ENCODE measurements at places on chromosomes 5 and 9.

DNA sequence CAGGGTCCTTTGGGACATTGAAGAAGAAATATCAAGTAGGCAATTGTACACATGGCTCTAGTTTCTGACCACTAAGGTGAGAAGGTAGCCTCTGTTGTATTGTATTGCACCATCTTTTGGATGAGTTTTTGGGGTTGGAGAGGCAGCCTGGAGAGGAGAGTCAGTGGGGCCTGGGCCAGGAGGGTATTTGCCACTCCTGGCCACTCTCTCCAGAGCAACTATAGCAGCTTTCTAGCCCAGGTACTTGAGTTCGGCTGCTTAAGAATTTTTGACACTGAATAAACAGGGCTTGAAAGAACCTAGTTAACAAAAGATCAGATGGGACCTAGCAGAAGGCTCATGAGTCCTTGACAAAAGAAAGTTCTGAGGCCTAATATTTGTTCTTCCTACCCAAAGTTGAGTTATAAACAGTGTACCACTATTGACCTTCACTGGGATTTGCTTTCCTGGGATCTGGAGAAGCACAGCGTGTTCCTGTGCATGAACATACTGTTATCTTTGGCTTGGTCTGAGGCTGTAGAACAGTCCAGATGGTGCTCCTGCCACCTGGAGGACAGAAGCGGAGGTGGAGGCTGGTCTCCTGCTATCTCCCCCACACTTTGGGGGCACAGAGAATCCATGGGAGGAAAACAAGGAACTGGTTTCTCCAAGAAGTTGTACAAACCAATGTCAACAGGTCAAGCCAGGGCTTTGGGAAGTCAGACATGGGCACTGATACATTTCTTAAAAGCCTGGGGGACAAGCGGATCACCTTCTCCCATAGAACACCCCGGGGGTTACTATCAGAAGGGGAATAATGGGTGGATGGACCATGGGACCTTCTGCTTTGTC is 110.4 kb upstream of the LIFR start:
- DNase-seq: peak; percentile 70

DNA sequence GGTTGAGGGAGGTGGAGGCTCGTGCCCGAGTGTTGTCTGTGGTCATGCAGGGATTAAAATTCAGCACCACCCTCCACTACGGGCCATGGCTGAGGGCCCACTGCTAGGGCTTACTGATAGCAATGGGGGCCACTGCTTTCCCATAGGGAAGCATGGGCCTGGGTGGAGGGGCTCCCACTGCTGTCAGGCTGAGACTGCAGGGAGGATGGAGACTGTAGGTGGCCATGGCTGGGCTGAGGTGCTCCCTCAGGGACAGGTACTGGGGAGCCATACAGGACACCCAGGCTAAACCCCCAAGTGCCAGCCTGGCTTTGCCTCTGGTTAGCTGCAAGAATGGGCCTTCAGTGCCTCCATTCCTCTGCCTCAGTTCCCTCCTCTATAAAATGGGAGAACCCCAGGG is 26.1 kb downstream of the FAM163B start:
- DNase-seq: no peak

DNA sequence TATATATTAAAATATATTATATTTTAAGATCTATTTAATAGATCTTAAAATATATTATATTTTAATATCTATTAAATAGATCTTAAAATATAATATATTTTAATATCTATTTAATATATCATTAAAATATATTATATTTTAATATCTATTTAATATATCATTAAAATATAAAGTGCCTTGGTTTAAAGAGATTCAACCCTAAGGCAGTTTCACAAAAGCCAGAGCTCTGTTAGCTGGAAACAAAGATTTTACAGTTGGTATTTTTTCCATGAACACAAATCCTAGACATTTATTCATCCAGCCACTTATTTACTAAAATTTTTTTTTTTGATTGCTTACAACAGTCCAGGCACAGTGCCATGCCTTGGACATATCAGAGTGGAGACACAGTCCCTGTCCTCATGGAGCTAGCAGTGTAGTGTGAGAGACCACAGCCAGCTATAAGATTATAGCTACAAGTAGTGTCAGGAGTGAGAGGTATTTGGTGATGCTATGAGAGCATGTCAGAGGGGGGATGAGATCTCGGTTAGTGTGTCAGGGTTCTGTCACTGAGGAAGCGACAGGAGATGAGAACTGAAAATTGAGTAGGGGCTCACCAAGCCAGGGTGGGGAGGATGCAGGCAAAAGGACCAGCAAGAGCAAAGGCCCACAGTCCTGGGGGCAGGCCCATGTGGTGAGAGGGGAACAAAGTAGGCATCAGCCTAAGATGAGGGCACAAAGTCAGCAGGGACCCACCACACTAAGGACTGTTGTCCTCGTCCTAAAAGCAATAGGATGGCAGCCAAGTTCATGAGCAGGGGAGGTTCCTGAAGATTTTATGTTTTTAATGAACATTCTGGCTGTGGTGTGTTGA is 74.5 kb downstream of the FBXO38 start:
- no peak for DNase-seq

- DNase-seq: no peak
Measured at GRCh38 chr5:78858364-78858763, 126.7 kb downstream of the ARSB start.

DNA sequence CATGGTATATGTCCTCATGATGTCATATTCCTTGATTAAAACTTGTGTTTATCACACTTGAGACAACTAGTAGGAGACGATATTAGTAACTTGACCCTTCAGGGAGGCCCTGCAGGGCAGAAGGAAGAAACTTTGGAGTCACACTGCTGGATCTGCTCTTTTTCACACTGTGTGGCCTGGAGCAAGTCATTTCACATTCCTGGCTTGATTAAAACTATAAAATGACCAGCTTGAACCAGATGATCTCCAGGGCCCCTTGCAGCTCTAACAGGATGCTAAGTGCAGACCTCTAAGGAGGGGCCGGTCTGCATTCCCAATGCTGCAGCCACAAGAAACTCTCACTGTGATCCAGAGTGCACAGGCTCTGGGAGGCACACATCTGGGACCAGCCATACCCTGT is 146.4 kb upstream of the ZNF366 start:
- no peak for DNase-seq

DNA sequence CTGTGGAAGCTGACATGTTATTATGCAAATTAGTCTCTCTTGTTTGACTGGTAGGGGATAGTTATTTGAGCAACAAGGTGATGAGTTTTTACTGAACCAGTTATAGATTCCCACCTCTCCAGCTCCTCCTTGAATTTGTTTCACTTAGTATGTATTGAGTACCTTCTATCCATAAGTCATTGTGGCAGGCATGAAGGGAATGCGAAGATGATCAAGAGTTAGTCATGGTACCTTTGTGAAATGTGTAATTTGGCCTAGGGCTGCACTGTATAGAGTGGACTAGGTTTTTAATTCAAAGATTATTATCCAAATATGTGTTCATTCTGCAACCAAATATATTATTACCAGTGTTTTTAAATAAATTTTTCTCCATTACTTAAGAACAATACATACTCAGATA is 110.1 kb downstream of the HACD4 start:
- no peak for DNase-seq

DNA sequence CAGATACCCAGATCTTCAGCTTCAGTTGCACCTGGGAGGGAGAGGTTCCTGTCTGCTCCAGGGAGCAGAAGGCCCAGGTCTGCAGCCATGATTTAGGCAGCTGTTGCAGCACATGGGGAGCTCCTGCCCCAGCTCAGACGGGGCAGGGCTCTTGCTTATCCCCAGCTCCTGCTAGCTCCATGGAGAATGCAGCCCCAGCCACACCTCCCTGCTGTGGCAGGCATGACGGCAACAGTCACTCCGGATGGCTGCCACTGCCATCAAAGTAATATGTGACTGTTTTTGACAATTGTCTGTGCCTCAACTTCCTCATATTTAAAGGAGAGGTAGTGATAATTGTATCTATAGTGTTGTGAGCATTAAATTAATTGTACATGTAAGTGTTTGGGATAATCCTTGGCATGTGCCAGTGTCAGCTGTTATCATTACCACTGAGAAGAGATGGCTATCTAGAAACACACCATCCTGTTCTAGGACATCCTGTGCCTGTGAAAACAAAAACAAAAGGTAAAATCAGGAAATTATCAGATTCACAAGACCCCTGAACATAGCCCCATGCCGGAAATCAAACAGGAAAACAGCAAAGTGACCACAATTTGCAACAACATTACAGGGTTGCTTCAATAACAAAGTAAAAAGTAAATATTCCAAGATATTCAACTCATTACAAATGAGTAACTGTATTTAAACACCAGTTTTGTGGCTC is 1048.8 kb upstream of the ACO1 start:
- no peak for DNase-seq

DNA sequence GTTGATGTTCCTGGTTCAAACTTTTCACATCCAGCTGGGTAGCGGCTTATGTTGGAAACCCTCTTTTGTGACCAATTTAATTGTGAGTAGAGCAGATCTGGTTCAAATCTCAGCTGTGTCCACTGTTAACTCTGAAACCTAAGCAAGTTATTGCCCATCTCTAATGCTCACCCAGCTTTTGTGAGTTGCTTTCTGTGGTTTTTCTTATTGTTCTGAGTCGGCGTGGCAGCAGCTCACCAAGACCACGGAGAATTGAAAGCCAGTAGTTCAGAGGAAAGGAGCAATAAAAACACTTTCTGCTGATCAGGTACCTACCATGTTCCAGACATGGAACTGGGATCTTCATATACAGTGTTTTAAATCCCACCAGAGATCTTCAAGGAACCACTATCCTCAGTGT is 114.4 kb downstream of the DOCK2 start:
- DNase-seq: no peak

GRCh38 chr9:117747386-117747970 is 43.3 kb downstream of the TLR4 start:
- DNase-seq: no peak

GRCh38 chr5:32953694-32954093 is 242.6 kb downstream of the NPR3 start:
- no peak for DNase-seq

- peak; percentile 80 for DNase-seq
Measured at GRCh38 chr5:177368869-177369644, 11.3 kb downstream of the RGS14 start.

GRCh38 chr5:138444078-138444773 is 5.4 kb downstream of the REEP2 start:
- no peak for DNase-seq
